ENCODE measurements at places on chromosomes 16 and 17.

DNA sequence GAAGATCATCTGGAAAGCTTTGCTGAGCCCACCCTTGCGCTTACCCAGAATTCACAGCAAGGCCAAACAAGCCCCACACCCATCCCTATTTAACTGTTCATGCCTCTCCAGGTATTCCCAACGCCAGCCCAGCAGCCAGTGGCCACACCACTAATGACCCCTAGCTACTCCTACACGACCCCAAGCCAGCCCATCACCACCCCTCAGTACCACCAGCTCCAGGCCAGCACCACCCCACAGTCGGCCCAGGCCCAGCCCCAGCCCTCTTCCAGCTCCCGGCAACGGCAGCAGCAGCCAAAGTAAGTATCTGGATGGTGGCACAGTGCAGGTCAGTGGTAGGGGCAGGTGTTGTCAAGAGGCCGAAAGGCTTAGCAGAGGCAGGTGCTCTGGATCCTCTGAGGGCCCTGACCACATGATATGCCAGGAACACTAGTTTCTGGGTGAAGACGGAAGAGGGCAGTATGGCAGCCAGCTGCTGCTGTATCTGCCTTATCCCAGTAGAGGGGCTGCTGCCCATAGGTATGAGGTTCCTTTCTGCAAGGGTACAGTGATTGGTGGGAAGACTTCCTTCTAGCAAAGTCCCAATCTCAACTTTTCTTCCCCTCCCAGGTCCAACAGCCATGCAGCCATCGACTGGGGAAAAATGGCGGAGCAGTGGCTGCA, 10.7 kb downstream of the PROCA1 start:
- no peak for DNase-seq

GRCh38 chr16:4886151-4886550, 38.9 kb downstream of the UBN1 start:
- DNase-seq = peak; percentile 19

GRCh38 chr17:77890771-77891170, 67.7 kb upstream of the TNRC6C start:
- no peak for DNase-seq

DNA sequence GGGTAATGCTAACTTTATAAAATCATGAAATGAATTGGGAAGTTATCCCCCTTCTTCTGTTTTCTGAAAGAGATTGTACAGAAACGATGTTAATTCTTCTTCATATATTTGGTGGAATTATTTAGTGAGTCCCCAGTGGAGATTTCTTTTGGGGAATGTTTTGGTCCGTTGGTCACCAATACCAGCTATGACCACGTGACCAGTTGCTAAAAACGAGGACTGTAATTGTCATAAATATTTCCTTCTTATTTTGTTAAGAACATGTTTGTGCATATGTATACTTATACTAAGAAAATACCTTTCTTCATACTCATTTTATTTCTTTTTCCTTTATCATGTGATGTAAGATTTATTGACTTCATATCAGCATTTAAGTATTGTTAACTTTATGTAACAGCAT, 10.3 kb upstream of the DYNLRB2 start:
- no peak for DNase-seq

DNA sequence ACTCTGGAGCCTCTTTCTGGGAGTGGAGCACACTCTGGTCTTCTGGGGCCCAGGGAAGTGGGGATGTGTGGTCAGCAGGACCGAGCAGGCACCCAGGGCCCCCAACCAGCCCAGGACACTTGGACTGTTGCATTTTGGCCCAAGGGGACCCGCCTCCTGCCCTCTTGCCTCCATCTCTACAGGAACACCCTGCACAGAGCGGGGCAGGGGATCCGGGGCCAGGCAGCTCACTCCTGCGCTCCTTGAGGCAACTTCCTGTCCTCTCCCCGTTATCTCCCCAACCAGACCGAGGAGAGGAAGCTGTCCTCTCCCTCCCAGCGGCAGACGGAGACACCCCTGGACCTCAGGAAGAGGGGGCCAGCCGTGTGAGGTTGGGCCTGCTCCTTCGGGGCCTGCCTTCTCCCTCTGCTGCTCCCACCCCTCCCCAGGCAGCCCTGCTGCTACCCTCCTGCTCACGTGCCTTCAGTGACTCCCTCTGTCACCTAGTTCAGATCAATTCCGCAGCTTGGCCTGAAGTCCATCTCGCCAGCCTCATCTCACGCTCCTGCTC, 10.0 kb upstream of the ATP2A3 start:
- DNase-seq = no peak

GRCh38 chr17:48004983-48005382, 32.6 kb downstream of the COPZ2 start:
- DNase-seq = no peak

DNA sequence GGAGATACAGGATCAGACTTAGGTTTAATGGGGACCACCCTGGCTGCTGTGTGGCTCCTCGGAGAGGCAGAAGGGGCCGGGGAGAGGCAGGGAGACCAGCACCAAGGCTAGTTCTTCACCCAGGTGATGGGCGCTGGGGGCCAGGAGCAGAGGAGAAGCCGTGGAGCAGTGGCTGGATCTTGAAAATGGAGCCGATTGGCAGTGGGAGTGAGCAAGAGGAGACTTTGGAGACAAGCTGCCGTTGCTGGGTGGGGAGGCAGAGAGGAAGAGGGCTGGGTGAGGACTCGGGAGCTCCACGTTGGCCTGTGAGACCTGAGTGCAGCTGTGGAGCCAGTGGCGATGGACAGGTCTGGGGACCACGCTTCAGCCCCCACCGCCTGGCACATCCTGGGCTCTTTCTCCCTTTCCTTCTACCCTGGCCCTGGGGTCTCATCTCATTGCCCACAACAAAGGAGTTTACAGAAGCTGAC, 9.0 kb downstream of the RAB11FIP4 start:
- DNase-seq = no peak

GRCh38 chr16:8727131-8727806, 52.9 kb downstream of the ABAT start:
- no peak for DNase-seq

- no peak for DNase-seq
Observed at GRCh38 chr17:78528541-78528940, 48.7 kb downstream of the DNAH17 start.

GRCh38 chr16:89335803-89336485, 118.4 kb downstream of the ZNF778 start:
- DNase-seq = no peak

DNA sequence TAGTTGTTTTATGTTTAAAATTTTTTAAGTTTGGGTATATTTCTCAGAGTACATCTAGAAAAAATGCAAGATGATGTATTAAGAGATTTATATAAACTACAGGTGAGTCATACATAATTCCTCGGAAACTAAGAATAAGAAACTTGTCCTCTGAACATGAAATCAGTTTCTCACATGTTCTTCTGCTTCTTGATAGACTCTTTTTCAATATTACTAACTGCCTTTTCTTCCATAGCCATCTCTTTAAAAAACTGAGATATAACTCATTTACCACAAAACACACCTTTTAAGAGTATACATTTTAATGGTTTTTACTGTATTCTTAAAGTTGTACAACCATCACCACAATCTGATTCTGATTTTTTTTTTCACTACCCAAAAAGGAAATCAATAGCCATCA, 238.4 kb upstream of the AXIN2 start:
- DNase-seq = no peak

DNA sequence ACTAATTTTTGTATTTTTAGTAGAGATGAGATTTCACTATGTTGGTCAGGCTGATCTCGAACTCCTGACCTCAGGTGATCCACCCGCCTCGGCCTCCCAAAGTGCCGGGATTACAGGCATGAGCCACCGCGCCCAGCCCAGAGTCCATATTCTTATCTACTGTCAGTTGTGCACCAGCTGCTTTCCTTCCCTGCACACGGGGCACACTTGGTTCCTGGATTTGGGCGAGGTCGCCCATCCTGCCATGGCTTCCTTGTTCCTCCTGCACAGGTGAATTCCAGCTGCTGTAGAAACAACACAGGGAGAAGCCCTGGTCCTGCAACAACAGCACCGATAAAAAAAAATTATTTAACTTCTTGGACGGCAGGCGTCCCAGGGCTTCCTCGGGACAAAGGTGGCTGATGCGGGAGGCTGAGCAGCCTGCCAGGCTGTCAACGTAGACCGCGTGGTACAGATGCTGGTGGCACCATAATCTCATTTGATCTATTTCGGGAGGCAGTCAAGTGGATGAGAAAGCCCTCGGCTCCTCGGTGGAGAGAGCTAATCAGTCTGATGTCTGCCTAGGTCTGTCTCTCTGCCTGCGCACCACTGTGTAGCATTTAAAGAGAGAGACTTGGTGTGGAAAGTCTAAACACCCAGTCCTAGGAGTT, 19.1 kb downstream of the RGS9 start:
- no peak for DNase-seq

GRCh38 chr17:13154930-13155329, 137.1 kb upstream of the ELAC2 start:
- no peak for DNase-seq

GRCh38 chr17:66885417-66885816, 50.5 kb downstream of the CACNG5 start:
- no peak for DNase-seq

- no peak for DNase-seq
Observed at GRCh38 chr16:8645141-8645521, 23.6 kb downstream of the METTL22 start.

GRCh38 chr16:305916-306626, 23.1 kb downstream of the PDIA2 start:
- DNase-seq = no peak

- no peak for DNase-seq
Observed at GRCh38 chr17:66514227-66514806, 211.9 kb downstream of the PRKCA start.

GRCh38 chr17:82077617-82078358, 12.2 kb upstream of the DUS1L start:
- no peak for DNase-seq

Data from hematopoietic multipotent progenitor cell treated with erythropoietin and hydrocortisone succinate and interleukin-3 and kit ligand, for 17 days (in vitro differentiated cells).